GM12878 (cell line): ENCODE measurements at places on chromosomes 12 and 14.

GRCh38 chr14:59394268-59394667, 70.9 kb downstream of the GPR135 start:
- DNase-seq: no peak

DNA sequence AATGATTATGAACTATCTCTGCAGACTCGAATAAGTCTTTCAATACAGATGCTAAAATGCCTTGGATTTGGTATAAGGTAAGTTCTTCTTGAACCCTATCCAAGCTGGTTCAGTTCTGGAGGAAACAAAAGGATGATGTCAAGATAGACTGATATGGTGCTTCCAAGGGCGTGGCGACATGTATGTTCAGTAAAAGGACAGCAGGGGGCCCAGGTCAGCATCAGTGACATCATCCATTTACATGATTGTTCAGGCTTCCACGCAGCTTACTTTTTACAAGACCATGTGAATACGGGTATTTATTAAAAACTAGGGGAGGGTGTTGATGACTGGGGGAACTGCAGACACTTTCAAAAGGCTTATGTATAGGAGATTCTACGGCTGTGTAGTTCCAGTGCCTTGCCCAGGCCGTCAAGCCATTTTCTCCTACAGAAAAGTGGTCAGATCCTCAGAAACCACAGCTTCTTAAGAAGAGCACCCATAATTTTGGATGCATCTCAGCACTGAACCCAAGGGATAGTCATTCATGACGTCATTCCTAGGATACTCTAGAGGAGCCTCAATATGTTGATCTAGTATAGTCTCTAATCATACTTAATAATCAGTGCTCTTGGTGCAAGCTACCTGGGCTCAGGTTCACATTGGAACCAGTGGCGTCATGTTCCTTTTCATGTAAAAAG, 527.7 kb downstream of the FUT8 start:
- DNase-seq: no peak

GRCh38 chr12:106816231-106816630, 41.7 kb downstream of the RIC8B start:
- DNase-seq: no peak

- DNase-seq: no peak
Measured at GRCh38 chr12:53190108-53190729, 9.5 kb upstream of the CSAD start.

DNA sequence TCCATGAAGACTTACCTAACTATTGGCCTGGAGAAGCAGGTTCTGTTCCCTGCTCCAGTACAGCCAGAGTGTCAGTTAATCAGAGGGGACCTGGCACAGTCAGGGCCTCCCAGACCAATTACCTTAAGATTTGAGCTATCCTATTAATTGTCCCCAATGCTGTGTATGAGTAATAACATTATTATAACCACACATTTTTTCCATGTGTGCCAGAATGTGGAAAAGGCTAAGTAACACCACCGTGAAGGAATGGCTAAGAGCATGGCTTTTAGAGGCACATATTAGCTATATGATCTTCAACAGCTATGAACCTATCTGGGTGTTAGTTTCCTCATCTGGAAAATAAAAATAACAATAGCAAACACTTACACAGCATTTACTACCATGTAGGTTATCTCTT, 111.1 kb upstream of the RAP1B start:
- DNase-seq: no peak

- no peak for DNase-seq
Measured at GRCh38 chr14:27836386-27836785, 930.2 kb upstream of the FOXG1 start.

GRCh38 chr14:104051092-104051813, 34.2 kb upstream of the ASPG start:
- DNase-seq: no peak
